Stimulated activated CD4-positive, alpha-beta T cell treated with anti-CD3 and anti-CD28 coated beads, TNF-alpha, amount 100 ng/mL, for 4 hours (primary cell): ENCODE measurements at places on chromosomes 5 and 9.

DNA sequence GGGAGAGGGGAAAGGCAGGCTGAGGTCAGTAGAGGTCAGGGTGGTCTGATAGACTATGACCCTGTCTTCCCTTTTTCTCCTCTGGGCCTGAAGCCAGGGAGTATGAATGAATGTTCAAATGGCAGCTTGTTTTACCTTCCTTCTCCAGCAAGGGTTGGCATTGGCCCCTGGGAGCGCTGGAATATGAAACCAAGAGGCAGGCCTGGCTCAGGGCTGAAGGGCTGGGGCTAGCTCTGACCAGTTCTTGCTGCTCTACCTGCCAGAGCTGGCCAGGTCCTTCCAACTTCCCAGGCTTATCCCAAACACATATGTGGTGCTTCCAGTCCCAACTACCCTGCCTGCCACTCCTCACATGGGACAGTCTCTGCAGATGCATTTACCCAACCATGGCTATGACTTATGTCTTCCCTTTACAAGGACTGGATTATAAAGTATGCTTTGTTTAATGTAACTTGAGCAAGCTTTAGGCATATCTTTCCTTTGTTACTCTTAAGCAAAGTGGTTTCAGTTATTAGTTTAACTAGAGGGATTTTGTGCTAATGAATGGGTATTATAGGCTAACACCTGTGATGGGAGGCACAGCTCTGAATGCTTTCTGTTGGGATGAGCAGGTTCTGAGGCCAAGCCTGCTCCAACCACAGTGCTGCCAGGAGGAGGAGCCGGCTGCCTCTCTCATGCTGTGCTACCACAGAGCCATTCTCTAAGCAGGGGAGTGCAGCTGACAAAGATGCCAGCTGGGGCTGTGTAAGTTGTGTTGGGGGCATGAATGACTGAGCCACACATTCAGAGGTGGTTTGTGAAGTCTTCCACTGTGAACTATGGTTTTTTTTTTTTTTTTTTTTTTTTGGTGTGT, 6.1 kb downstream of the CCNI2 start:
- DNase-seq: no peak

GRCh38 chr5:164799391-164799790, 1294.0 kb downstream of the MAT2B start:
- DNase-seq: no peak

DNA sequence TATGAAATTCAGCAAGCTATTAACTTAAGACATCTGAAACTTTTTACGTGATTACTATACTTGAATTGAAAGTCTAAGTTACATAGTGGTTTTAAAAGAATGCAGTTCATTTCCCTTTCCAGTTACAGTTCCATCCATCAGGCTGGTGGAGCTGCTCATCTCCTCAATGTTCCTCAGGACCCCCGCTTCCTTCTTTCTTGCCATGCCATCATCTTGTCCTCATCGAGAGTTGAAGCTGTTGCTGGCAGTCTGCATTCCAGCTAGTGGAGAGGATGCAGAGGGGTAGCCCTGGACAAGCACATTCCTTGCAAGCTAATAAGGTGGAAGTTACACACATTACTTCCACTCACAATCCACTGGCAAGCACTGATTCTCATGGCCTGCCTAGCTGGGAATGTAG, 8.8 kb upstream of the RNF183 start:
- no peak for DNase-seq

DNA sequence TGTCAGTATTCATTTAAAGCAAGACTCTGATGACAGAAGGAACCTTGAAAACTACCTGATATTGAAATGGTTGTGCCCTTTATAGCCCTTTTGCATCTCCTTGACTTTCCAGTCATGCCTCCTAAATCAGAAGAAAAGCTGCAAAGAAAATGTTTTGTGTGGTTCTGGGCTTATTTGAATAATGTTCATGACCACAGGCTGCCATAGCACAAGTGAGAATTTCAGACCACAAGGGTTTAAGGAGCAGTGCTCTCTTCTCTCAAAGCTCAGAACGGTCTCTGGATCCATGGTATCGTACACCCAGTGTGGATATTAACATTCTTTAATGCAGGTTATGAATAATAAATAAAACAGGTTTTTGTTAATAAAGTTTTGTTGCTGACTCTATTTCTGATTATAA, 54.2 kb downstream of the GPR107 start:
- no peak for DNase-seq

- no peak for DNase-seq
Measured at GRCh38 chr9:20815923-20816703, 132.1 kb downstream of the FOCAD start.

GRCh38 chr5:64691291-64691690, 988 bp downstream of the SHISAL2B start:
- no peak for DNase-seq

DNA sequence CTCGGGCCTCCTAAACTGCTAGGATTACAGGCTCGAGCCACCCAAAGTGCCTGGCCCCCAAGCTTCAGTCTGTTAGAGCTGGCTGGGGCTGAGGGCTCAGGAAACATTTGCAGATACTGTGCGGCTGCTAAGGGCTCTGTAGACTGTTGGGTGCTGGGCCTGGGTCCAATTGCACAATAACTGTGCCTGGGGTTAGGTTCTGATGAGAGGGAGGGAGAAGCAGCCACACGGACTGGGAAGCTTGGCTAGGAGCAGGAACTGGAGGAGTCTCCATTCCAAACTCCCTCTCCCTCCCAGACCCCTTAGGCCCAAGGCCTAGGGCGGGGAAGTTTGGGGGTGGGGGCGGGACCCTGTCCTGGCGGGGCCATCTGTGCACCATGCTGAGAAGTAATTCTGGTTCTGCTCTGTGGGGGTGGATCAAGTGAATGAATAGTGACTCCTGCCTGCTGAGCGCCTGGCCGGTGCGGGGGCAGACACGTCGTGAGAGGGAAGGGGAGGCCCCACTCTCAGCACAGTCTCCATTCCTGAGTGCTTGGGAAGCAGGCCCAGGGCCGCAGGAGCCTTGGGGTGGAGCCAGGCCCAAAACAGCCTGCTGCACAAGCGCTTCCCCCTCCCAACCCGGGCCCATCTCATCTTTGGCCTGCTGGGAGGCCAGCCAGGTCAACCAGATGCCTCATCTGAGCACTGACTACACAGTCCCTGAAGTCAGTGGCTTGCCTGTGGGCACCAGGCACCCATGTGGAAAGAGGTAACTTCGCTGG, 1.5 kb downstream of the ASS1 start:
- DNase-seq: no peak

DNA sequence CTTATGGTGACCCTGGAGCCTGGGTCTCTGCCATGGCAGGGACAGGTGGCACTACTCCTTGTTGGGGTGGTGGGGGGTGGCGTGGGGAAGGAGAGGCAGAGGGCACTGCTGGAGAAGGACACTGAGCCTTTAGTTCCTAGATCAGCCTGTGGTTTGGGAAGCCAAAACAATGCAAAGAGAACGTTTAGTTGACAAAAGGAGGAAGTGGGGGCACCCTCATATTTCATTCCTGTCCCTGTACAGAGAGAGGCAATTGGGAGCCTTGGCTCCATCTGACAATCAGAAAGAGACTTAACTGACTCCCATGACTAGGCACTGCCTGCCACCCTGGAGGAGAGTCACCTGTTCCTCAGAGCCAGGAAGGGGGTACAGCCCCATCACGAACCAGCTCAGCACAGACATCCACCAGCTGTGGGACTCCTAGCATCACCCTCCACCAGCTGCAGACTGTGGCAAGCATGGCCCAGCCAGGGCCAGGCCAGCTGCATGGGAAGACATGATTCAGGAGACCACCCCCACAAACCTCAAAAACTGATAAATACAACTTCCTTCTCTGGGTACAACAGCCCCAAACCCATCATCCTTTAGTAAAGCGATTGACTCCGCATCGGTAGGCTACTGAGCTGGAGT, 257.5 kb downstream of the HSPA4 start:
- no peak for DNase-seq

- DNase-seq: no peak
Measured at GRCh38 chr5:157326440-157327005, 60.6 kb downstream of the CYFIP2 start.

GRCh38 chr9:94937214-94937903, 210.9 kb downstream of the AOPEP start:
- no peak for DNase-seq

DNA sequence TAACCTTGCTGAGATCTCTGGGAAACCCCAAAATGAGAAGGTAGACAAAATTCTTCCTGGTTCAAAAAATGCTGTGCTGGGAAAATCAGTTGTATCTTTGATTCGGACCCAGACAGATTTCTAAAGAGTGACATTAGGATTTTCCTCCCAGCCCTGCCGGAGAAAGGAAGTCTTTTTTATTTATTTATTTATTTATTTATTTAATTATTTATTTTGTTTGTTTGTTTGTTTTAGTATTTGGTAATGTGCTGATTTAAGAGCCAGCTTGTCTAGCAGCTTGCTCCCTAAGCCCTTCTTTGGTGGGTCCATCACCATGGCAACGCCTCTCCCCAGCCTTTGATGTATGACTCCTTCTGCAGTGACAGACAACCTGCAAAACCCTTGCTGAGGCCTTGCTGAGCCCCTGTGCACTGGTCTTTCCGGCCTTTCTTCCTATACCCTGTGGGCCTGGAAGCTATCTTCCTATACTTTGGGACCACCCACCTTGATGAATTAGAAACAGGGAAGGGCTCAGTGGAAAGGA, 60.6 kb upstream of the AFAP1L1 start:
- DNase-seq: no peak

- DNase-seq: no peak
Measured at GRCh38 chr9:37523916-37524315, 38.2 kb downstream of the POLR1E start.

DNA sequence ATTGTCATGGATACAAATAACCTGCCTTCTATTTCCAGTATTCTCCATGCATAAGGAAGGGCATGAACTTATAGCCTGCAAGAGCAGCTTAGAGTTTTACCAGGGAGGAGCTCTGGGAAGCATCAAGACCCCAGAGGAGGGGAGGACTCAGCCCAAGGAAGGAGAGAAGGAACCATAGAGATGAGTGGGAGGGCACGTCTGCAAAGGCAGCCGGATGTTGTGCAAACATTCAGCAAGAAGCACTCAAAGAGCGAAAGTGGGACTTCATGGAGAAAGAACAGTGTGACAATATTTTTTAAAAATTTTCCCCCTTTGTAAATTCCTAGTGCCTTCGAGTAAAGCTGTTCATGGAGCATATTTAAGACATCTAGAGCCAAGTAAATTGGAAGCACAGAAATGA, 270.1 kb upstream of the PTGER4 start:
- no peak for DNase-seq

GRCh38 chr5:159041444-159042198, 58.1 kb downstream of the EBF1 start:
- no peak for DNase-seq

- no peak for DNase-seq
Measured at GRCh38 chr9:96177005-96177718, 124.8 kb downstream of the HSD17B3 start.

DNA sequence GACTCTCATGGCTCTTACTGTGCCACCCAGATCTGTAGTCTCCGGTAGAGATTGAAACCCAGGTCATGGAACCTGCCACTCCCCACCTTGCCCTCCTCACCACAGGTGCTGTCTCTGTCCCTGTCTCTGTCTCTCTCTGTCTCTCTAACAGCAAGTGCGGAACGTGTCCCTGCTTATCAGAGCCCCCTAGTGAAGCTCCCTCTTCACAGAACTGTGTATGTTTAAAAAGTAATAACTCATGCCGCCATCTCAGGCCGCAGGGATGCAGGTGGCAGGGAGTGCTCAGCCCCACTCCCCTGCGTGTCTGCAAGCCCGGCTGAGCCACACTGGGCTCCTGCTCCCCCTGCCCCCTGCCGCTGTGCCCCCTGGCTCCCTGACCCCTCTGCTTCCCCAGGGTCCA, 43.8 kb downstream of the UNC5A start:
- DNase-seq: no peak

DNA sequence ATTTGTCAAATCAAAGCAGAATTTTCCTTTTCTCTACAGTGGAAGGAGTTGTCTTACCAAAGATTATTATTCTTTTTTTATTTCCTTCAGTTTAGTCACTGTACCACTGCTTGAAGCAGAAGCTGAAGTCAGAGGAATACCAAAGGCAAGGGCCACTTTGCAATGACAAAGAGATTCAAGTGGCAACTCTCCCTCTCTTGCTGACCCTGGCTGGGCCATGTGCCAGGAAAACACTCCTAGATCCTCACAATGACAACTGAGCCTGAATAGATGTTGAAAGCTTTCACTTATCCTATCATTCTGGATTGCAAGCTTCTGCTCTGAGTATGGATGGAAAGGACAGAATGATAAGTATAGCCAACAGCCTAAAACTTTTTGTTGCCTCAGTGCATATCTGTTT, 618.3 kb downstream of the NR2F1-AS1 start:
- no peak for DNase-seq

DNA sequence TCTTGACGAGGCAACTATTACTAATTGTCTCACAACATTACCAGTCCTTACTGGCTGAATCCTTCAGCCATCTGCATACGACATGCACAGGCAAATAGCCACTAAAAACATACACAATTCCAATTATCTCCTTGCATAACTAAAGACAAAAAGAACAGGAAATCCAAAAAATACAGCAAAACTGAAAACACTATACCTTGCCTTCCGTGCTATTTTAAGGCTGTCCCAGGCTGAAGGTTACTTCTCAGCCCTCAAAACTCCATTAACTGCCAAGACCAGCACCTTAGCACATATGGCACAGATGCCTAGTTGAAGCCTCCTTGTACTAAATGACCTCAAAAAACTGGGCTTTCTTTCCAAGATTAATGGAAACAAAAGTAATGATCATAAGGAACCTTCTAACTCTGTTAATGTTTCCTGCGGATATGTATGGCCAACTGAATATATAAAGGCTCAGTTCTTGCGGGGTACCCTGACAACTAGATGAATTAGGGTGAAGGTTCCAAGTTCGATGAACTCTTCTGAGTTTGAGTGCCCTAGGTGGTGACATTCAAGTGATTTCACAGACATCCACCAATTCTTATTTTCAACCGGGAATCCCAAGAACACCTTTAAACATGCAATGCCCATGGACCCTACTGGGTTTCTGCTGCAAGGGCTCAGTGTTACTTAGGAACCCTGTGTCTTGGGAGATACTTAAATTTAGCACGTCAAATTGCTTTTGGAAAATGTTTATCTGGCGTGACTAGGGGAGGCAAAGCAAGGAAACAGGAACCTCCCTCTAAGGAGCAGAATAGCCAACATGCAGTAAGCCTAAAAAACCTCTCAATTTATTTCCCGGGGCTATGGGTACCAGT, 455.3 kb downstream of the RAB3C start:
- no peak for DNase-seq

DNA sequence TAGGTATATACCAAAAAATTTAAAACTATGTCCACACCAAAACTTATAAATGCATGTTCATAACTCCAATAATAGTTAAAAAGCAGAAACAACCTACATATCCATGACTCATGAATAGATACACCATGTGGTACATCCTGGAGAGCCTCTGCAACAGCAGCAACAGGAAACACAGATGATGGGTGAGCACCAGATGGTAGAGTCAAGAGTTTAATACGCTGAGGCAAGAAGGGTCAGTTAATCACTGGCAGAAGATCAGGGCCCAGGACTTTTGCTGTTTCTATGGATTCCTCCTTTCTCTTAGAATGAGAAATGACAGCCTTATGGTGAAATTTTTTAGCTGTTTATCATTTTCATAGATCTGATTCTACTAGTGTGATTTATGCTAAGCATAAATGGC, 351.8 kb upstream of the ADAMTSL1 start:
- no peak for DNase-seq
